ENCODE measurements at places on chromosomes 2 and 18.

GRCh38 chr2:216081012-216081411 lies 597 bp downstream of the PECR start:
- no peak for DNase-seq

DNA sequence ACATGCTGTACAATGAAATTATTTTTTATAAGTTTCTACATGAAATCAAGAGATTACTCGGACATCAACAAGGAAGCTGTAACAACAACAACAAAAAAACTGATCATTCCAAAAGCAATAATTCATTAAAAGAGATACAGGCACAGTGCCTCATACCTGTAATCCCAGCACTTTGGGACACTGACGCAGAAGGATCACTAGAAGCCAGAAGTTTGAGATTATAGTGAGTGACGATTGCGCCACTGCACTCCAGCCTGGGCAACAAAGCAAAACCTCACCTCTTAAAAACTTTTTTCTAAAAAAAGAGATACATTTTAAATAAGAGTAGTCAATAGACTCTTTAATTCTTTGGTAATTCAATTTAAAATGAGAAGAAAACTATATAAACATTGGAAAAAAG lies 364.3 kb downstream of the TNS1 start:
- DNase-seq, result no peak

GRCh38 chr18:693466-694187 lies 18.8 kb downstream of the ENOSF1 start:
- no peak for DNase-seq

DNA sequence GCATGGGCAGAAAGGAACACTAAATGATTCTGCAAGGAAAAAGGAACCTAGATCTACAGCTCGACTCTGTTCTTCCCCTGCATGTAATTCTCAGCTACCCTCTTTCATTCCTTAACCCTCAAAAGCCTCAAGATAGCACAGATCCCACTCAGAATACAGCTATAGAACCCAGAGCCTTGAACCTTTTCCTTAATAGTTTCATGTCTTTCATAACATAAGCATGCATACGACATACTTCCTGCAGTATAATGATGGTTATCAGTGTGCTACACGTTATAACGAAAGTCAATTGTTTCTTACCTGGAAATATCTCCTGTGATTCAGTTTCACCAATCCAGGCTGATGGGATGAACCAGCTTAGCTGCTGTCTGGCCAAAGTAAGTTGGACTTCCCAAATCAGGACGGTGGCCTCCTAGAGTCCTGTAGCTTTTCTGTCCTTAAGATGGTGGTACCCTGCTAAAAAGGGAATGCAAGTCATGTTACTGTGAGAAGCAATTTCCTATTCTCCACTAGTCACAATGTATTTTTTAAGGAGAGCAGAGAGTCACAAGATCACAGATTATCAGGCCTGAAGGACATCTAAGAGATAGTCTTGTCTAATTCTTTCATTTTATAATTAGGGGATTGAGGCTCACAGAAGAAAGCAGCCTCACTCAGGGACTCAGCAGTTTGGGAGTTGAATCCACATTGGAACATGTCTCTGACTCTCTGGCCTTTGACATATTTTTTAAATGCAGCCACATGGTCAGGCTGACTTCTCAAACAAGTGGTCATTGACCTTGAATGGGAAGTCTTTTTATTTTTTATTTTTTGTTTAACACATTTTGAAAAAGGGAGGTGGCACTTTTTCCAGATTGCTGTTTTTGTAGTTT lies 41.8 kb downstream of the CYRIA start:
- DNase-seq, result no peak

DNA sequence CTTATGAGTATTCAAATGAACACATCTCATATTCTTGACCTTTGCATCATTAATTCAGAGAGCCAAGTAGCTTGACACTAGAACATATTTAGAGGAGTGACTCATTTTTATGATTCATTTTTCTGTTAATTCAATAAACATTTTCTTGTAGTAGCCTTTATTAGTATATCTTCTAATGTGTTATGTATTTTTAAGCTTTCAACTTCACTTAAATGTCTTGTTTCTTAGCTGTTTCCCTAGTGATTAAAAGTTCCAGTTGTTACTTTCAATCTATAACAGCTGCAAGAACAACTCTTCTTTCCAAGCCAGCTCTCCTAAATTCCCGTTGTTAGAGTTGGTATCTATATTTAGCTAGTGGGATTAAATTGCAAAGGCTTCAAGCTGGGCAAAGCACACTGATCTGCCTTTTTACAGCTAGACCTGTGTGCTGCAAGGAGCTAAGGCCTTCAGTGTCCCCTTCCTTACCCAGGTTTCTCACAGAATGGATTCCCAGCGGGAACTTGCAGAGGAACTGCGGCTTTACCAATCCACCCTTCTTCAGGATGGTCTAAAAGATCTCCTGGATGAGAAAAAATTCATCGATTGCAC lies at the start of gene KLHL41:
KLHL41 (plus strand) TSS at position 405 of the 588 bp plus-strand sequence; CDS start at position 482, 77 bp downstream.
- no peak for DNase-seq

- no peak for DNase-seq
Measured at GRCh38 chr2:98296440-98296839, 49.8 kb upstream of the CNGA3 start.

DNA sequence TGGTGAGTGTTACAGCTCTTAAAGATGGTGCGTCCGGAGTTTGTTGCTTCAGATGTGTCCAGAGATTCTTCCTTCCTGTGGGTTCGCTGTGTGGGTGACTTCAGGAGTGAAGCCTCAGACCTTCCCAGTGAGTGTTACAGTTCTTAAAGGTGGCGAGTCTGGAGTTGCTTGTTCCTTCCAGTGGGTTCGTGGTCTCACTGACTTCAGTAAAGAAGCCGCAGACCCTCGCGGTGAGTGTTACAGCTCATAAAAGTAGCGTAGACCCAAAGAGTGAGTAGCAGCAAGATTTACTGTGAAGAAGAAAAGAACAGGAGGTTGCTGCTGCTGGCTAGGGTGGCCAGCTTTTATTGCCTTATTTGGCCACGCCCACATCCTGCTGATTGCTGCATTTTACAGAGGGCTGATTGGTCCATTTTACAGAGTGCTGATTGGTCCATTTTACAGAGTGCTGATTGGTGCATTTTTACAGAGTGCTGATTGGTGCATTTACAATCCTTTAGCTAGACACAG lies 34.0 kb upstream of the SPTBN1 start:
- no peak for DNase-seq

DNA sequence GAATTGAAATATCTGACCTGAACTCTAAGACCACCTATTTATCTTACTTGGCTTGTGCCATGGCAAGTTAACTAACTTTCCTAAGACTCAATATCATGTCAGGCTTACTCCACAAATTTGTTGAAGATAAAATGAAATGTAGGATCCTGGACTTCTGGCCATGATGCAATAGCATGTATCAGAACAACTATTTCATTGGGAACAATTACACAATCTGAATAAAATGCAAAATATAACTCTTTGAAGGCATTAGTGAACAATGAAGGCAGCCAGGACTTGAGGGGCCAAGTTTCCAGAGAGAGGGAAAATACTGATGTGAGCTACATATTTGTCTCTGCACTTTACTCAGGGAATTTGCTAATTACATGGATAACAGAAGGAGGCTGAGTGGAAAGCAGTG lies 476.5 kb upstream of the ACVR2A start:
- DNase-seq, result no peak

- DNase-seq, result no peak
Measured at GRCh38 chr2:98040331-98040939, 44.7 kb upstream of the TMEM131 start.

- no peak for DNase-seq
Measured at GRCh38 chr18:50877545-50878265, 1.2 kb upstream of the ME2 start.

DNA sequence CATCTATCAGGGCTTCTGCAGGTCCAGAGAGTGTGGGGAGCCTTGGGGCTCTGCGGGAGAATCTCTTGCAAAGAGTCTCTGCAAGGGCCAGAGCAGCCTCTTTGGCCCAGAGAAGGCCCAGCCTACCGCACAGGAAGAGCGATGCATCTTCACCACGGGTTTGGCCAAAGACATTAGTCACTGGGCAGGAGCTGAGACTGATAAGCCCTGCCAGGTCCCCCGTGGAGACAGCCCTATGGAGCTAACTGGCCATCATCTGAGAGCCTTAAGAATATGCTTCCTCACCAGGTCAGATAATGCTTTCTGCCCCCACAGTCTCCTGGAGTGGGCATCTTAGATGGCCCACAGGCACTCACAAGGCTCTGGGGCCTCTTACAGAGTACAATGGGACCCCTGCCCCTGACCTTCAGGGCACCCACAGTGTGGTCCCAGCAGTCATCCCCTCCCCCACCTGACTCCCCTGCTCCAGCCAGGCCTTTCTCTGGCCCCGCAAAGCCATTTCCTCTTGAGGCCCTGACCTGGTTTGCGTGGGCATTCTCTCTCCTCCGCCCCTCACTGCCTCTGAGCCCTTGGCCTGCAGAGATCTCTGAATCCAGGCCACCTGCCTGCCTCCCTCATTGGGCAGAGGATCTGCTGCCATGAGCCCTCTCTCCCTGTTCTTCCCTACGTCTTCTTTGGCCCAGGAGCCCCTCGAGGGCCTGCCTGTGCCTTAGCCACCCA lies 31.9 kb upstream of the MAPRE3 start:
- no peak for DNase-seq

DNA sequence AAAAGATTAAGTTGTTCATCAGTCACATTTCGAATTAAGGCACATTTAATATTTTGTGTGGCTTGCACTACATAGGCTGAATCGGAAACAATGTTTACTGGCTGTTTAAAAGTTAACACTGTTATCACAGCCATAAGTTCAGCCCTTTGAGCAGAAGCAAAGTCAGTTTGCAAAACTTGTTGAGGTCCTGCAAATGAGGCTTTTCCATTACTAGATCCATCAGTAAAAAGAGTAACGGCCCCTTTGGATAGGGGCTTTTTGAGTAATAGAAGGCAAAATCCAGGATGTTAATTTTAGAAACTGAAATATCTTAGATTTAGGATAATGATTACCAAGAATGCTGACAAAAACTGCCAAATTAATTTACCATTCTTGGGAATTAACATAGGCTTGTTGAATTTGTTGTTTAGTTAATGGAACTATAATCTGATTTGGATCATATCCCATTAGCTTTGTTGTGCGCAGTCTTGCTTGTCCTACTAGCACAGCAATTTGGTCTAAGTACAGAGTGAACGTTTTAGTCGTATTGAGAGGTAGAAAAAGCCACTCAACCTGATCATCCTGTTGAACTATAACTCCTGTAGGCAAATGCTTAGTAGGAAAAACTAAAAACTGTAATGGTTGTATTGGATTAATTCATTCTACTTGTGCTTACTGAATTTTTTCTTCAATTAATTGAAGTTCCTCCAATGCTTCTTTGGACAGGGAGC lies 13.9 kb upstream of the SUCLG1 start:
- DNase-seq, result no peak

DNA sequence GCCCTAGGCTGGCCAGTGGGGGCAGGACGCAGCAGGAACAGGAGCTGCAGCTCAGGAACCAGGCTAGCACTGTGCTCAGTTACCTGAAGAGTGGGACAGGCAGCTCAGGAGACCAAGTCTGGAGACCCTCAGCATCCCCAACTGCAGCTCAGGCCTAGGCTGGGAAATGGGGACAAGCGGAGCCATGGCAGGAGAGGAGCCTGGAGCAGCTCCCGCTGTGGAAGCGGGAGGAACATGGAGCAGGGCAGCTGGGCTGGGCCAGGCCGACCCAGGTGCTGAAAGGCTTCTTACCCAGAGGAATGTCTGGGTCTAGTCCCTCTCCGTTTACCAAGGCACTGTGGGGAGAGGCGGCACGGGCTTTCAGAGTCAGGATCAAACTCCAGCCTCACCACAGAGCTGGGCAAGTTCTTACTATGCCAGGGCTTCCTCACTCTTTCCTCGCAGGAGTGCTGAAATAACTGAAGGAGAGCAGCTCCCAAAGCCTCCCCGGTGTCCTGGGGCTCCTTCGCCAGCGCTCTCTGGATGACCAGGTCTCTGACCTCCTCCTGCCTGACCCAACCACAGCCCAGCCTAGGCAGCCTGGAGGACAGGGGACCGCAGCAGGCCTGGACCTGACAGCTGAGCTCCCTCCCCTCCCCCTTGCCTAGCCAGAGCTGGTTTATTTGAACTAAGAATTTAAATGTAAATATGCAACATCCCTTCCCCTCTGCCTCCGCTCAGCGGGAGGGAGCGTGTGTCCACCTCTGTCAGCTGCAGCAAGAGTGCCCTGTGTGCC lies 247.8 kb upstream of the SIX2 start:
- DNase-seq, result no peak

- no peak for DNase-seq
Measured at GRCh38 chr2:177972123-177972522, 100.5 kb downstream of the PDE11A start.

GRCh38 chr2:226564667-226565066 lies 235.0 kb downstream of the IRS1 start:
- DNase-seq, result no peak

DNA sequence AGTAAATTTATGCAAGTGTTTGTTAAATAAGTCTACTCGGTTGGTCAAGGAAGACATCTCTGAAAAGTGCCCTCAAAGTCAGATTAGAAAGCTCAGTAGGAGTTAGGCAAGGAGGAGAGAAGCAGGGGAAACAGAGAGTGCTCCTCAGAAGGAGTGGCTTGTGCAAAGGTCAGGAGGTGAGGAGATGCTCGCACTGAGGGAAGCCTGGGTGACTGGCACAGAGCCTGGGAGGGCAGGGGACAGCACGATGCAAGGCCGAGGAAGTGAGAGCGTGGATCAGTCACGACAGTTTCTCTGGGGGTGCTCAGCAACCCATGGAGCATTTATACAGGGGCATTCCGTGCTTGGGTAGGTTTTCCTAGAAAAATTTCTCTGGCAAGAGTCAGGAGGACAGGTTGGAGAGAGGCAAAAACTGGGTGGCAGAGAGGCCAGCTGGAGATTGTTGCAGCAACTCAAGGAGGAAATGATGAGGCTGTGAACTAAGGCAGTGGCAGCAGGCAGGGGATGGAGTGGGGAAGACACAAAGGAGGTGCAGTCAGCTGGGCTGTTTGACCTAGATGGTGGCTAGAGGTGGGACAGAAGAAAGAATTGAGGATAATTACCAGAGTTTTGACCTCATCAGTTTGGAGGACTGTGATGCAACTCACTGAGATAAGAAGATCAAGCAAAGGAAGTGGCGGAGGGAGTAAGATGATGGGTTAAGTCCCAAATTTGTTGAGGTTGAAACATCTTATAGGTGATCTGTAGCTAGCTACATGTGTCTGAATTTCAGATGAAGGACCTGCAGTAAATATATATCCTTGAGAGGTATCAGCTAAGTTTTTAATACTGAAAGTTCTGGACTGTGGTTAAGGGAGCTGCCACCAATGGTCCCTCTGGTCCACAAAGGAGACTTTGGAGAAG lies 52.4 kb downstream of the BCL2 start:
- no peak for DNase-seq

DNA sequence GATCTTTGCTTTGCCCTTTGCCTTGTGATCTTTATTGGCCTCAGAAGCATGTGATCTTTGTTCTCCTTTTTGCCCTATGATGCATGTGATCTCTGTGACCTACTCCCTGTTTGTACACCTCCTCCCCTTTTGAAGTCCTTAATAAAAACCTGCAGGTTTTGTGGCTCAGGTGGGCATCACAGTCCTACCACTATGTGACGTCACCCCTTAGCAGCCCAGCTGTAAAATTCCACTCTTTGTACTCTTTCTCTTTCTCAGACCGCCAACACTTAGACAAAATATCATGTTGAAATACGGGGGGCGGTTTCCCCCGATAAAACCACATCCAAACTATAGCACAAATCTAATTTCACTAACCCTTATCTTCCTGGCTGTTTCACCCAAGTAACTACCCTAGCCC lies 76.7 kb upstream of the RAPGEF4 start:
- no peak for DNase-seq

- DNase-seq, result no peak
Measured at GRCh38 chr2:221420245-221420644, 151.9 kb downstream of the EPHA4 start.

GRCh38 chr2:239269173-239269885 lies 131.5 kb downstream of the HDAC4 start:
- no peak for DNase-seq

- no peak for DNase-seq
Measured at GRCh38 chr2:696463-696862, 19.3 kb upstream of the TMEM18 start.
